ENCODE measurements at places on chromosomes 5 and 9. TPM values are rescaled to one million over a fixed set of nuclear protein-coding genes. Genes with fewer than 3 reads are reported as not detected.

Gene SOHLH1
- total RNA-seq = not detected

Gene PPIP5K2
- total RNA-seq = 32.6 TPM

DNA sequence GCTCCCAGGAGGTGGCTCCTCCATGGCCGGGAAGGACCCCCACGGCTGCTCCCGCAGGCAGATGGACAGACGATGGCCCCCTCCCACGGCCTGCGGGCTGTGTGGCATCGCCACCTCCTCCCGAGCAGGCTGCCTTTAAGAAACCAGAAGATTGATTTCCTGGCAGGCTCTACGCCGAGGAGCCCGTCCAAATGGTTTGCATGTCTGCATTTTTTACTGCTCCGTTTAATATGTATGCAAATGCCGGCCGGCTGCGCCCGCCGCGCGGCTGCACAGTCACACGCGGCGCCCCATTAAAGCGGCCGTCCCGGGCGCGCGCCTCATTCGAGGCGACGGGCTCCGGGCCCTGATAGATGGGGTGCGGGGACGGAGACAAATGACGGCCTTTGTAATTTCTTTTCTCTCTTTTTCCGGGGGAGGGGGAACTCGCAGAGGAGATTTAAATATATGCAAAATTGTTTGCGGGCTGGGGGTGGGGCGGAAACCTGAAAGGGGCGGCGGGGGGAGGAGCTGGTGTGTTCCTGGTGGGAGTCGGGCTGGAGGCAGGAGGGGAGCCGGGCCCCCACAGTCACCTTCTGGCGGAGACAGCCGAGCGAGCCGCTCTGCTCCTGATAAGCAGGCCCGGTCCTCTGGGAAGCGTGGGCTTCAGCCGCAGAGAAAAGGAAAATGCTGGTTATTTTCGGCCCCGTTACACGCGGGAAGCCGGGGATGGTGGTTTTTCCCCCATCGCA, 158.7 kb upstream of the IER5L start:
- DNase-seq = no peak

Gene TAF11L10
- not detected for total RNA-seq

DNA sequence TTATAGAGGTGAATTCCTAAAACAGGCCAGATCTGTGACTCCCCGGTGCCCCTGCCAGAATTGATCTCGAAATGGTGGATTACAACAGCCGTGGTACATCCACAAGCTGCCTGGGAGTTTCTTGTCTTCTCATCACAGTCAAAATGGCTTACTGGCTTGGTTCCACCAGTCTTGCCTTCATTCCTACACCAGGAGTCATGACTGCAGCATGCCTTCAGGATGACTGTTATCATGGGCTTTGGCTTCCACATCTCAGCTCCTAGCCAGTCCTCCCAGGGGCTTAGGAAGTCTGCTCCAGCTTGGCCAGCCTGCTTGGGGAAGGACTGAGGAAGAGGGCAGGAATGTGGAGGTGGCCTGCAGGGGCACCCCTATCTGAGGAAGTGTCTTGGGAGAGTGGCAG, 132.9 kb upstream of the NR3C1 start:
- DNase-seq = no peak

Gene CORO2A
- 0.49 TPM for total RNA-seq

- no peak for DNase-seq
Measured at GRCh38 chr9:16026886-16027285, 474.0 kb downstream of the CCDC171 start.

All from pulmonary artery endothelial cell (primary cell).